ENCODE measurements at places on chromosomes 16 and 17. TPM values are rescaled to one million over a fixed set of nuclear protein-coding genes. Genes with fewer than 3 reads are reported as not detected.

Gene KRT27
- not detected for total RNA-seq

Gene KRT32
- total RNA-seq: not detected

DNA sequence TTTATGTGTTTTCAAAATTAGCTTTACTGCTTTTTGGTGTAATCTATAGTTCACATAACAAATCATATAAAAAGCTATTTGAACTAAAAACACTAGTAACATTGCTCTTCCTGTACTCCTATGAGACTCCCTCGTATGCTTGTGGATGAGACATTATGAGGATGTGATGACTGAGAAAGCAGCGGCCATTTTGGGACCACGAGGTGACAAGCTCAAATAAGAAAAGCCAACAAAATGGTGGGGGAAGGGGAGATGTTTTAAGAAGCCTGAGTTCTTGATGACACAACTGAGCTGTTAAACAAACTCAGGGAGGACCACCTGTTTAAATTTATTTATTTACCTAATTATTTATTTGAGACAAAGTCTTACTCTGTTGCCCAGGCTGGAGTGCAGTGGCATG lies 4.5 kb downstream of the CCL18 start:
- DNase-seq: no peak

- DNase-seq: no peak
Observed at GRCh38 chr16:8712589-8713361, 38.4 kb downstream of the ABAT start.

GRCh38 chr16:69918241-69918640 lies 32.9 kb upstream of the CLEC18A start:
- DNase-seq: no peak

GRCh38 chr17:64339516-64340490 lies 50.9 kb downstream of the PECAM1 start:
- DNase-seq: no peak

Data from CD4-positive, alpha-beta T cell (primary cell).